ENCODE measurements at places on chromosomes 12 and 14.

DNA sequence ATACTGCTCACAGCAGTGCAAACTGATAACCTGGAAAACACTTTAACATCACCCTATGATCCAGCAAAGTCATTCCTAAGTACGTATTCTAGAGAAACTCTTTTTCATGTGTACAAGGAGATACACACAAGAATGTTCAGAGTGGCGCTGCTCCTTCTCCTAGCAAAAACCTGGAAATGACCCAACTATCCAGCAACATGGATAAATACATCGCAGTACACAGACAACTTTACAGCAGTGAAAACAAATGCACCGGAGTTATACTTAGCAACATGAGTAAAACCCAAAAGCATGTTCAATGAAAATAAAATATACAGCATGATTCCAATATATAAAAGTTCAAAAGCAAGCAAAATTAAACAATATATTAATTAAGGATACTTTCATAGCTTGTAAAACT is 18.7 kb downstream of the SART3 start:
- no peak for DNase-seq

DNA sequence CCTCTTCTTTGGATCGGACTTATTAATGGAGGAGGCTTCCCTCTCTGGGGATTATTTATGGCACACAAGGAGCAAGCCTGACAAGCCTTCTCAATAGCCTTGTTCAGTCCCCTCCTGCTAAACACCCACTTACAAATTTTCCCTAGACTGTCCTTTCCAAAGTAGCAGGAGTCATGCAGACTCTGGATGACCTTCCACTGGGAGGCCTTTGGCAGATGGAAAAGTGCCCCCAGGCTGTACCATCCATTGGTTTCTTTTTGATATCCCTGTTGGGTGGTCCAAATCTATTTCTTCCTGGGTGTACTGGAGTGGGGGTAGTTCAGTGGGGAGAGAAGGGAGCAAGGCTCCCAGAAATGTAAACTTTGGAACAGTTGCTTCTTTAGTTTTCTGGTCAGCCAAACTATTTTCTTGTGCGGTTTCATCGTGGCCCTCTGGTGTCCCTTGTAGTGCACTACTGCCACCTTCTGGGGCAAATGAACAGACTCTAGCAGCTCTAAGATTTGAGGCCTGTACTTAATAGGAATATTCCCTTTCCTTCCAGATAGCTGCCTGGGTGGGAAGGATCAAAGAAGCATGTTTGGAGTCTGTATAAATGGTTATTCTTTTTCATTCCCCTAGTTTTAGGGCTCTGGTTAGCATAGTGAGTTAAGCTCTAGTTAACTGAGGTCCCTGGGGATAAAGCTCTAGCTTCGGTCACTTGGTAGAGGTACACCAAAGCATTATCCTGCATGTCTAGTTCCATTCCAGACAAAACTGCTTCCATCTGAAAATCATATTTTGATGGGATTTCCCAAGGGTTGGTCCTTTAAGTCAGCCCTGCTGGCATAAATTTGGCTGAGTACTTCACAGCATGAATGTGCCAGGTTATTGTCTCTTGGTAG is 409.5 kb downstream of the SLC6A15 start:
- no peak for DNase-seq

DNA sequence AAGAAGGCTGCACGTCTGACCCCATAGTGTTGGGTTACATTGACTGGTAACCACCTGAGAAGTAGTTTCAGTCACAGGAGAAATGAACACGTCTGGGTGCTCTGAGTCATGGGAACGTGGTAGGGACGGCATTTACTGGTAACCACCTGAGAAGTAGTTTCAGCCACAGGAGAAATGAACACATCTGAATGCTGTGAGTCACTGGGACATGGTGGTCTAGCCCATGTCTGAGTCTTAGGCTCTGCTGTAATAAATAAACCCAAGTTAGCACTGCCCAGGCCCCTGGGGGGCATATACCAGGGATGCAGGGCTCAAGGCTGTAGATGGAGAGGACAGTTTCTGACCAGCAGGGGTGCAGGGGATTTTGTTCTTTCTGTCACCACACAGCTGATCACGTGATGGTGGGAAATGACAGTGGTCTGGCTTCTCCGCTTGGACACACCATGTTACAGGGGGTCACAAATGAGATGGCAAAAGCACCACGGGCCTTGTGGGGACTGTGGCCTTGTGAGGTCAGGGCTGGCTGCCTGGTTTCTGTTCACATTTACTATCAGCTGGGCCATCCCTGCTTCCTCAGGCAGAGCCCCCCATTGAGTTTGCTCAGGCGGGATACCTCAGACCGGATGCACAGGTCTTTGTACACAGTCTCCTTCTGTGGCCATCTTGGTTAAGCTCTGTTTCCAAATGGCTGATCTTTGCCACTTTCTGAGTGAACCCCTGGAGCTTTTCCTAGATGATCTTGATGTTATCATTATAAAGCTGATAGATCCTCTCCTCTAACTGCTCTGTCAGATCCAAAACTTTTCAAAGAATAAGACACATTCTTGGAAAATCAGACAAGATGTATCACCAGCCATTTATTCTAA is 9.8 kb upstream of the C12orf42 start:
- DNase-seq: no peak

DNA sequence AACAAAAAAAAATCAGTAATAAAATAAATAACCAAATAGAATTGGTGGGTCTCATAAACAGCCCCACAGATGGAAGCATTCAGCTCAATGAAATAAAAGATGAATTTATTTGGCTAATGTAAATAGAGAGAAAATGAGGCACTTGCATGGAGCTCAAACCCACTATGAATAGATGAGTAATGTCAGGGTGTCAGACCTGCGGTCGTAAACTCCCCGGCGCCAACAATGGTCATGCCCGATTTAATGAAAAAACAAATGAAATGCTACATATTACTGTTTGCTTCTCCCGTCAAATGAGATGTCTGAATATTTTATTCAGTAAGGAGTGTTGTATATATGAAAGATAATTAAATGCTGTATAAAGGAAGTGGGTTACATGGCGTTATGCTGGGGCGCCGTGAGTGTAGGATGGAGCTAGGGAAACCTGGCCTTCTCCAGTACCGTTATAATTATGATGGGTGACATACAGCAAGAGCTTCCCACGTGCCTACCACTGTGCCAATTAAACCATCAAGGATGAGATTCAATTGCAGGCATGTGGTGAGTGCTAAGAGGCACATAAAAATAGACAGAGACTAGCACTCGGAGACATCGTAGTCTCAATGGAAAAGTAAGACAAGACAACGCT is 648.1 kb downstream of the BCL11B start:
- no peak for DNase-seq

- no peak for DNase-seq
Measured at GRCh38 chr12:120121766-120122293, 5.3 kb upstream of the RAB35 start.

DNA sequence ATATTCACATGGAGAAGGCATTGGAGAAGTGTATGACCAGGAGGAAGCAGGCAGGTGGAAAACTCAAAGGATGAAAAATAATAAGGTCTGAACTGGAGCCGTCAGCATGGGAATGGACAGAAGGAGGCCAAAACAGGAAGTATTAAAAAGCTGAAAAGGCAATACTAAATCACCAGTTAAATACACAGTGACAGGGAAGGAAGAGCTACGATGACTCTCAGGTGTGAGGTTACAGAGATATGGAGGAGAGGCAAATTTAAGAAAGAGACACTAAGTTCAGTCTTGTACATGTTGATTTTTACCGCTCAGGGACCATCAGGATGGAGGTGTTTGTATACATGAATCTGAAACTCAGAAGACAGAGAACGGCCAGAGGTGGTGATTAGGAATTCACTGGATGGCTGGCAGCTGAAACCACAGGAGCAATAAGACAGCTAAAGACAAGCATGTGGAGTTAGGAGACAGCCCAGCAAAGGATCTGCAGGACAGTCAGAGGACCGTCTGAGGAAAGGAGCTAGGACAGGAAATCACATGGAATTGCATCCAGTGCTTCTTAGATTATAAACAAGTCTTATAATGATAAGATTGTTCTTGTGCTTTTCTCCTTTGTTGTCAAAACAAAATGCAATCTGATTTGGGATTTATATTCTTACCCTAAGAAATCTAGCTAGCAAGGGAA is 33.9 kb upstream of the CDKN3 start:
- no peak for DNase-seq

DNA sequence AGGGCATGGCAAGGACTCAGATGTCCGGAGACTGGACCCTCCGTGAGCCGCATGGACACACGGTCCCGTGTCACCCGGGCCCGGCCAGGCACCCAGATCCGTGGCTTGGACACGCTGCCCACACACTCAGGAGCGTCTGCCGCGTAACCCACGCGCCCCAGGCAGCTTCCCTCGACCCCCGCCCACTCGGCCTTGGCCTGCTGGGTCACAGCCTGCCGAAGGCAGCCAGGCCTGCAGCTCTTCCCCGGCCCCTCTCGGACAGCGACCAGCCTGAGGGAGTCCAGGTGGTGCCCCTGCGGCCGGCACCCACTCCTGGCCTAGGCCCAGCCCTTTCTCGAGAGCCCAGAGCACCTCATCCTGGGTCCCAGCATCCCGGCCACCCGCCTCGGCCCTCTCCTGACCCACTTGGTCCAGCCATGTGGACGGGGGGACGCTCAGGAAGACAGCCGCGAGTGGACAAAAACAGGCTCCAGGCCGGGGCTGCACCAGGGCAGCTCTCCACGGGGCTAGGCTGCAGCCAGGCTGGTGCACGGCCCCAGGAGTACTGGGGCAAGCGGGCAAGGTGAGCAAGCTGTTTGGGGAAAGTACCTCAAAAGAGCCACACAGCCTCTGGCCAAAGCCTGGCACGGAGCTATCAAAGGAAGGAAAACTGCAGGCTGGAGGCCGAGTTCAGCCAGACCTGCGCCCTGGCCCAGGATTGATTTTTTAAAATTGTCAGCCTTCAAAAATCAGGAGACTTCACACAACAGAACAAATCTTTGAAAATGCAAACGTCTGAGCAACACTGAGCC is 6.5 kb downstream of the AKT1 start:
- no peak for DNase-seq

GRCh38 chr14:74667758-74668157 is 45.1 kb downstream of the AREL1 start:
- no peak for DNase-seq

DNA sequence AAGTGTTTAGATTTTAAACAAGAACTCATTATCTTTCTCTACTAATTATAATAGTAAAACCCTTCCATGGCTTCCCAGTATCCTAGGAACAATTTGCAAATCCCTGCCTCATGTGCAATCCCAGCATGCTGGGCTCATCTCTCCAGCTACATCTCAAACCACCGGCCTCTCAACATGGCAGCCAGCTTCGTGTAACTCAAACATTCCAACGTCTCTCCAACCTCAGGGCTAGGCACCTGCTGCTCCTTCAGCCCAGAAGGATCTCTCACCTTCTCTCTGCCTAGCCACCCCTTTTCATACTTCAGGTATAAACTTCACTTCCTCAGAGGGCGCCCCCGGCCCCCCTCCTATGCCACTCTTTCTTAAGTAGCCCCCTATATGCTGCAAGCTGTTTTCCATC is 7.2 kb downstream of the SART3 start:
- DNase-seq: no peak

DNA sequence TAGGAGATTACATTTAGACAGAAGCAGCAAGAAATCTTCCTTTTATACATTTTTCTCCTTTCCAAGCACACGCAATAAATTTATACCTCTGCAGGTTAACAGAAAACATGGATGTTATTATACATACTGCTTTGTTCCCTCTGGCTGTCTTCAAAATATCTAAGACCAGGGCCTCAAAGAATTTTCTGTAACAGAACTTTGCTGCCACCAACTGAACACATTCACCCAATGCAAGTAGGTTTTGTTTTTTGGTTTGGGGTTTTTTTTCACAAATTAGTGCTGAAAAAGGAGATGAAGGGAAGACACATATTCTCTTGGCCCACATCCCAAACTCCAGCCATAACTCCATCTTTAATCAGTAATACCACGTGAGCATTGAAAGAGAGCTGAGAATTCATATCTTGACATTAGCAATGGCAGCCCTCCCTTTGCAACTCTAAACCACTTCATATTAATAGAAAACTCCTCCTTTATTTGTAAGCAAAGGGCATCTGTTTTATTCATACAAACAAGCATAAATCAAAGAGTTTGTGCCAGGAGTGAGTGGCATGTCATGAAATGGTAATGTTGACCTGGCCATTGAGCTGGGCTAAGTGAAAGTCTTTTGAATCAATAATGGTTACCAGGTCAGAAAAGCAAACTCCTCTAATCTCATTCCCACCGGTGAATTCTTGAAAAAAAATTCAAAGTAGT is 150.8 kb upstream of the FSCB start:
- no peak for DNase-seq

DNA sequence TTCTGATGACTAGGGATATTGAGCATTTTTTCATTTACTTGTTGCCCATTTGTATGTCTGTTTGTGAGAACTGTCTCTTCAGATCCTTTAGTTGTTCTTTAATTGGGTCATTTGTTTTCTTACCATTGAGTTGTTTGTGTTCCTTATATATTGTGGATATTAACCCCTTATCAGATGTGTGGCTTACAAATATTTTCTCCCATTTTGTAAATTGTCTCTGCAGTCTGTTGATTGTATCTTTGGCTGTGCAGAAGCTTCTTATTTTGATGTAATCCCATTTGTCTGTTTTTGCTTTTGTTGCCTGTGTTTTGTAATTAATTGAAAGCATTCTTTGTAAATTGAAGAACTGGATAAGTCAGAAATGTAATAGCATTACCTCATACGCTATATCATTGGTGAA is 459.1 kb upstream of the FOXG1 start:
- DNase-seq: no peak

GRCh38 chr12:123000578-123000977 is 20.1 kb downstream of the ARL6IP4 start:
- no peak for DNase-seq

- DNase-seq: no peak
Measured at GRCh38 chr14:84025106-84026012, 1504.6 kb upstream of the FLRT2 start.

GRCh38 chr14:33987565-33988080 is 36.7 kb upstream of the EGLN3 start:
- no peak for DNase-seq

- DNase-seq: no peak
Measured at GRCh38 chr12:130677957-130678558, 38.0 kb downstream of the RIMBP2 start.

- DNase-seq: no peak
Measured at GRCh38 chr12:42749239-42749638, 159.7 kb upstream of the PRICKLE1 start.

GRCh38 chr12:43113135-43113534 is 438.9 kb downstream of the ADAMTS20 start:
- no peak for DNase-seq

- DNase-seq: no peak
Measured at GRCh38 chr12:104998423-104999346, 12.6 kb downstream of the NOPCHAP1 start.

GRCh38 chr12:50988051-50988450 is 35.7 kb downstream of the HIGD1C start:
- no peak for DNase-seq

- no peak for DNase-seq
Measured at GRCh38 chr12:87870061-87870460, 159.1 kb downstream of the C12orf50 start.
